ENCODE measurements at places on chromosomes 5 and 9.

DNA sequence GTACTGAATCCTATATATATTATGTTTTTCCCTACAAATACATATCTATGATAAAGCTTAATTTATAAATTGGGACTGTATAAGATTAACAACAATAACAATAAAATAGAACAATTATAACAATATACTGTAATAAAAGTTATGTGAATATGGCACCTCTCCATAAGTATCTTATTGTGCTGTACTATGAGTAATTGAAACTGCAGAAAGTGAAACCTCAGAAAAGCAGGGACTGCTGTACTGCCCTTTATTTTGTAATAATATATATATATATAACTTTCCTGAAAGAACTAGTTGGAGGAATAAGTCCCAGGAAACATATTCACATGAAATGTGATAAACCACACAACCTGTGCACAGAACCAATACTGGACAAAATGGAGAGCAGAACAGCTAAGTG, 77.3 kb downstream of the PAM start:
- no peak for DNase-seq

DNA sequence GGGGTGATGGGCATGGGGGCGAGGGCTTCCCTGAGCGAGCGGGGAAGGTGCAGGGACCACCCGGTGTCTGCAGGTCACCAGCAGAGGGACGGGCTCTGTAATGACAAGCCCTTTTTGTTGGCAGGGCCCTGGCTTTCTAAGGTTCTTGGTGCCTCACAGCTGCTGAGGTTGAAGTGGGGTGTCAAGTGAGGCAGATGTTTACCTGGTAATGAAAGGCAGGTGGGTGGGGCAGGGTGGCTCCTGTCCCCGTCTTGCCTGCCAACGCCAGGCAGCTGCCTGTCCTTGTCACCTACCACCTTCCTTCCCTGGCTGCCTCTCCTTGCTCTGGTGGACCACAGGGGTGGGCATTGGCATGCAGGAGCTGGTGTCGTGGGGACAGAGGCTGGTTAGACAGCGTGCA, 41.0 kb upstream of the SEMA4D start:
- DNase-seq, result no peak

GRCh38 chr9:1606253-1606652, 408.9 kb upstream of the SMARCA2 start:
- DNase-seq, result no peak

DNA sequence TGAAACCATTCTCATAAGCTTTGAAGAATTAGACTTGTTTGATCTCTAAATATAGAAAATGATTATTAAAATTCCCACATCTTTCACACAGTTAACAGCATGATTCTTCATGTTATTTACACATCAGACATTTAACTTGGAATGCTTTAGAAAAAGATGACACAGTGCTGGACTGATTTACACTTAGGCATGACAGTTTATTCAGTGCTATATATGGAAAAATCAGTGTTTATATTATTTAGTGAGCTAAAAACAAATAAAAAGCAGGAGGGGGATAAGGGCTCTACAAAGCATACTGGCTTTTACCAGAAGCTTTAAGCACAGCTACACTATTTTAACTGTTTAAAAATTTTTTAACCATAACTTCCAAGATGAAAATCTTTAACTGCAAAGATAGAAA, 30.0 kb downstream of the CDC37L1 start:
- no peak for DNase-seq

GRCh38 chr5:153905219-153905618, 133.5 kb downstream of the FAM114A2 start:
- no peak for DNase-seq

- DNase-seq, result peak; percentile 2
These were observed 213.6 kb upstream of the S1PR3 start for GRCh38 chr9:88777498-88778312.
